ENCODE measurements at places on chromosomes 12 and 14.
A peak's percentile ranks its signal among the peaks of the same experiment; 100 is the strongest.

GRCh38 chr14:75155169-75155568 is 21.2 kb downstream of the TMED10 start:
- no peak for DNase-seq

GRCh38 chr14:53147893-53148292 is 5.2 kb downstream of the DDHD1 start:
- DNase-seq, result no peak

DNA sequence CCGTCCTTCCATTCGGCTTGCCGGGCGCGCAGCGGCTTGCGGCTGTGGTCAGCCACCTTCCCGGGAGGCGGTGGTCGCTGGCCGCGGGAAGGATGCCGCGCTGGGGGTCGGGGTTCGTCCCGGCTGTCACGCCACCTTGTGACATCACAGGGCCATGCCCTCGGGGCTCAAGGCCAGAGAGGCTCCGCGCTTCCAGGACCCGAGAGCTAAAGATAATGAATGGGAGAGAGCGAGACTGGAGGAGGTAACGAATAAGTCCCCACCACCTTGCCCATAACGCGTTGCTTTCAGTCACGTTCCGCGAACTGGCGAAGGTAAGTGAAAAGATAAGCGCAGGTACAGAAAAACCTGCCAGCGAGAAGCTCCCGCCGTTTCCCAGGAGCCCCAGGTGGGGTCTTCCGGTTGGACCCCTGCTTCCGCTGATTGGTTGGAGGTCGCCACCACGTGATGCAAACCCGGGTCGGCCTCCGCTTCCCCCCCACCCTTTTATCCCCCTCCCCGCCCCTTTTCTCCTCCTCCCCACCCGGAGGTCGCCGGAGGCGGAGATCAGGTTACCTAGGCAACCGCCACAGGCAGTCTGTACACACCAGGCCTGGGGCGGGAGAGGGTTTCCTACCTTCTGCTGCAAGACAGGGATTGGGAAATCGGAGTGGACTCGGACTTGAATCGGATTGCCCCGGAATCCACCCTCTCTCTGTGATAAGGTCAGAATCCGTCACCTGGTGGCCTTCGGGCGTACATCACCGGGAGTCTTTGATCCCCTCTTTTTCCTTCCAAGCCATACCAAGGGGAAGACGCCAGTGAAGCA is at the start of gene LRRC9:
Gene LRRC9, plus strand, starts transcription at position 575 of the 808 bp plus-strand sequence.
- DNase-seq, result no peak

DNA sequence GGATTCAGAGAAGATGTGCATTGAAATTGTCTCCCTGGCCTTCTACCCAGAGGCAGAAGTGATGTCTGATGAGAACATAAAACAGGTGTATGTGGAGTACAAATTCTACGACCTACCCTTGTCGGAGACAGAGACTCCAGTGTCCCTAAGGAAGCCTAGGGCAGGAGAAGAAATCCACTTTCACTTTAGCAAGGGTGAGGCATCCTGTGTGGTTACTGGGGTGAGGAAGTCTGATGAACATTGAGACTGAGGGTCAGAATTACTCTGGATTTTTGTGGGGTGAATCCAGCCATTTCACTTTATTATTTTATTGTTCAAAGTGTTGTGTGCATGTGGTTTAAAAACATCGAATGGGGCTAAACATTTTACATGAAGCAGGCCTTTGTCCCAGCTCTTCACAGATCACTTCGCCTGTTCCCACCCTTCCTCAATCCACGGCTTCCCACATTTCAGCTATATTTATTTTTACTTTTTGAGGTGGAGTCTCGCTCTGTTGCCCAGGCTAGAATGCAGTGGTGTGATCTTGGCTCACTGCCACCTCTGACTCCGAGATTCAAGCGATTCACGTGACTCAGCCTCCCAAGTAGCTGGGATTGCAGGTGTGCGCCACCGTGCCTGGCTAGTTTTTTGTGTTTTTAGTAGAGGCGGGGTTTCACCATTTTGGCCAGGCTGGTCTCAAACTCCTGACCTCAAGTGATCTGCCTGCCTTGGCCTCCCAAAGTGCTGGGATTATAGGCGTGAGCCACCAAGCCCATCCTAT is 40.6 kb downstream of the SUPT16H start:
- DNase-seq, result no peak

- DNase-seq, result peak; percentile 26
These were observed 181.7 kb downstream of the NPAS3 start for GRCh38 chr14:33120341-33120740.

DNA sequence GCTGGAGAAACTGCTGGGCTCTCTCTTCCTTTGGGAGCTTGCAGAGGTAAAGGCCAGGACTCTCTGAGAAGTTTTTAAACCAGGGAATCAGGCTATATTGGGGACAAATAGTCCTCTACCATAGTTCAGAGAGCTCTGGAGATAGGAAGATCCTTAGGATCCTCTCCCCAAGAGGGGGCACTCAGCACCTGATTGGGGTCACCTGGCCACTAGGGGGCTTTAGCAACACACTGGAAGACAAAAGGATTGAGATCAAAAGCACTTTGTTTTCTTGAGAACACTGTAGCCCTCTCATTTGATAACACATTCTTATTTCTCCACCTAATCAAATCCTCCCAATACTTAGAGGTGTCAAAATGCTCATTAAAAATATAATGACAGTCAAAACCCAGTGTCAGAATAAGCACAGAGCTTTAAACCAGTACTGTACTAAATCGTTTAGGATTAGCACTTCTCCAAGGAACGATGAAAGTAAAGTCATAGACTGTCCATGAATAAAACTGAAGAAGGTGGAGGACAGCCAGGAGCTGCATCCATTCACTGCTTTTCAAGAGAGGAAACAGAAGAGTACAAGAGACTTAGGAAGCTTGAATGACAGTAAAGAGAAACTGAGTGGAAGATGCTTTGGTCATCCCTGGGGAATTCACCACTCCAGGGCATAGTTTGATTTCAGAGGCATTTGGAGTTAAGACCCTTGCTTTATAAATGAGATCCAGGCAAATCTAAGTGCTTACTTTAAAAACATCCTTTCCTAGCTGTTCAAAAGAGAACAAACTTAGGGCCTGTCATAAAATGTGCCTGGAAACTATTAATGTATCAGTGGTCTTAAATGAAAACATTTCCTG is 26.5 kb downstream of the BMP4 start:
- no peak for DNase-seq

DNA sequence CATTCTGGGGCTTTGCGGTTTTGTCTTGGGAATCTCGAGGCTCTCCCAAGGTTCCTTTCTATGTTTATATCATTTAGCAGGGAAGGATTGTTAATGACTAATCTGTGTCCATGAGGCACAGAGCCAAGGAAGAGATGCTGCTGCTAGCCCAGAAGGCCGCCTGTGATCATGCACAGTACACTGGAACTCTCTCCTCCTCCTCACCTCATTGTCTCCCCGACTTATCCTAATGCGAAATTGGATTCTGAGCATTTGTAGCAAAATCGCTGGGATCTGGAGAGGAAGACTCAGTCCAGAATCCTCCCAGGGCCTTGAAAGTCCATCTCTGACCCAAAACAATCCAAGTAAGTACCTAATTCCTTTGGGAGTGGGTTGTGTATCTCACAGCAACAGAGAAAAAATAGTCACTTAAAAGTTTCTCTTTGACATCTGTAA is at the start of gene NR1H4:
Gene NR1H4, plus strand, starts transcription at position 151 of the 435 bp plus-strand sequence. CDS start 19,458 bp downstream, outside the sequence.
- no peak for DNase-seq

DNA sequence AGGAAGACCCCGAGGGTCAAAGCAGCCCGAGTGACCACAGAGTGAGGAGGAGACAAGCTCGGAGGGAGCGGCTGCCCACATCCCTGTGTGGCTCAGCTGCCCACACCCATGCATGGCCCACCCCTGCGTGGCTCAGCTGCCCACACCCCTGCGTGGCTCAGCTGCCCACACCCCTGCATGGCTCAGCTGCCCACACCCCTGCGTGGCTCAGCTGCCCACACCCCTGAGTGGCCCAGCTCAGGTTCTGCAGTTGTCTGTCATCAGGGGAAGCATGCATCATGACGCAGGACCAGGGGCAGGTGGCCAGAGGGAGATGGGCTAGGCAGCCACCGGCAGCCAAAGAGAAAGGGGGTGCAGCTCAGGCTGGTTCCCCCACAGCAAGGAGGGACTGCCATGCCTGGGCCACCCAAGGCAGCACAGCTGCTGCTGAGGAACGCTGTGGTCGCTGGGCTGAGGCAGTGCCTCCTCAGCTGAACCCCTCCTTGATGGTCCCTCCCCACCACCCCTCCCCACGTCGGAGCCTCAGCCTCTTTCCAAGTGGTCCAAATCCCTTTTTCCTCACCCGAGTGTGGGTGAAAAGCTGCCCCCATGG is 33.3 kb upstream of the NUDT14 start:
- DNase-seq, result no peak

- no peak for DNase-seq
These were observed 95.4 kb downstream of the KCNK10 start for GRCh38 chr14:88227693-88228092.

All from keratinocyte (primary cell).